Effector CD8-positive, alpha-beta T cell (primary cell): ENCODE measurements at places on chromosomes 4 and X.

- no peak for DNase-seq
Observed at GRCh38 chr4:3268395-3269104, 19.6 kb downstream of the MSANTD1 start.

DNA sequence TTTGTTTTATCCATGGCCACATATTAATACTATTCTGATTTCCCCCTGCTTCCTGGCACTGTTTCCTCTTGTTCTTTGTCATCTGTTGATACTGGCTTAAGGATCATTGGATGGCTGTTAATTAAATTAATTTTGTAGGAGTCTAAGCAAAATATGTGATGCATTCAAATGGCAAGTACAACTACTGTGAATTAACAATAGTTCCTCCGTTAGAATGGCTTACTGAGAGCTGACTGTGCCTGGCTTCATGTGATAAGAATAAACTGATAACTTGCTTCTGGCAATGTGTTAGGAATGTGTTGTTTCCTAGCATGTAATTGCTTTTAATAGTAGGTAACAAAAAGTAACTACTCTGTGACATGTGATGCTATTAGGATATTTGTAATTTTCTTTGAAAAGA is 98.5 kb downstream of the RPA4 start:
- DNase-seq: no peak

GRCh38 chr4:55116450-55116849 is 8.9 kb downstream of the KDR start:
- DNase-seq: no peak

GRCh38 chrX:15202454-15203177 is 67.3 kb downstream of the ASB9 start:
- DNase-seq: no peak

GRCh38 chr4:183503497-183504063 is 1.3 kb upstream of the ING2 start:
- DNase-seq: no peak

DNA sequence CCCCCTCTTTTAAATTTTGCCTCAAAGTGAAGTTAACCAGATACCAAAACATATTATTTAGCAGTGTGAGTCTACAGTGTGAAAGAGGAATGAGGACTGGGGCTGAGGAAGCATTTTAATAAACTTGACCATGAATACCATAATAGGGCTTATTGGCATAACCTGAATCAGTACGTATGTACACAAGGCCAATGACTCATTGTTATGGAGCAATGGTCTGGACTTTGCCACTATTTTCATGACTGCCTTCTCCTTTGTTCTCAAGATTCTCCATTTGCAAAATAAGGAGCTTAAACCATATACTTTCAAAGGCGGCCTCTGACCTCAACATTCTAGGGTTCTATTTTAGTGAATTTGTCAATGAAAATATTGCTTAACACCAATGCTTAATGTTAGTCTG is 102.8 kb upstream of the OR13H1 start:
- no peak for DNase-seq

DNA sequence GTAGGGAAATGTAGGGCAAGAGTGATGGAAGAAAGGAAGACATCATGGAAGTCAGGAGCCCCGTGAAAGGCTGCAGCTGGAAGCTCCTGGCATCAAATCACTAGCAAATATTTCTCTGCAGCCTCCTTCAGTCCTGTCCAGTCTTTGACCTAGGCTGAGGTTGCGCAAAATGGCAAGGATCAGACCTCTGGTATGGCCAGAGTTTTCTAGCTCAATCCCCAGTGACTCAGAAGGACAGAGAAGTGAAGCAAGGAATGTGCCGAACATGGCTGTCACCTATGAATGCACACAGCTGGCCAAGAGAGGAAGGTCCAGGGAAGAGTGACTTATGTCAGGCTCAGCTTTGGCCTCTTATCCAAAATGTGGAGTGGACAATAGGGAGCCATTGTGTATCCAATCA is 71.1 kb upstream of the PHOX2B start:
- no peak for DNase-seq

DNA sequence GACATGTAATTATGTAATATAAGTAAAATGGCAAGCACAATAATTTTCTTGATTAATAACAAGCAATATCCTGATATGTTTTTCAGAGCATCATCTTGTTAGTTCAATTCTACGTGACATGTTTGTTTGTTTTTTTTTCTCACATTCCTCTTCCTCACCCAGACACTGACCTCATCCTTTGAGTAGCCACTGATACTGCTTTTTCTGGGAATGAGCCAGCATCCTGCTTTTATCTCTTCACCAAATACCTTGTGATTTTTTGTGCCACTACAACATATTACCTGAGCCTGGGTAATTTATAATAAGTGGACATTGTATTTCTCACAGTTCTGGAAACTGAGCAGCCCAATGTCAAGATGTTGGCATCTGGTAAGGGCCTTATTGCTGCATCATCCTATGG is 484.0 kb downstream of the NAF1 start:
- no peak for DNase-seq

GRCh38 chrX:15673970-15674369 is 9.4 kb upstream of the CLTRN start:
- DNase-seq: no peak

DNA sequence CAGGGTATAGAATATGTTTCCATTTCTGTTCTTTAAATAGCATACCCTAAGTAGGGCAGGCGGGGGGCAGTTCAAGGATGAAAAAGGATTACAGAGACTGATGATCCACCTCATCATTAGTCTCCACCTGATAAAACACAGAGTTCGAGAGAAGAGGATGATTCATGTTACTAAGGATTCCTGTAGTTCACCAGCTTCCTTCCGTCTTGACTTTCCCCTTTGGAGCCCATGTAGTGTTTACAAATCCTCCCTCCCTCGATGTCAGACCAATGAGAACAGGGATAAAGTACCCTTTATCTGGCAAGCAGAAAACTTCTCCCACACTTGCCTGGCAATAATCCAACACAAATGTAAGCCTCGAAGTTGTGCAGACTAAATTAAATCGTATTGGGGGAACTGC is 526.3 kb upstream of the FAM241A start:
- DNase-seq: no peak

- no peak for DNase-seq
Observed at GRCh38 chr4:7169134-7169533, 23.2 kb upstream of the SORCS2 start.

DNA sequence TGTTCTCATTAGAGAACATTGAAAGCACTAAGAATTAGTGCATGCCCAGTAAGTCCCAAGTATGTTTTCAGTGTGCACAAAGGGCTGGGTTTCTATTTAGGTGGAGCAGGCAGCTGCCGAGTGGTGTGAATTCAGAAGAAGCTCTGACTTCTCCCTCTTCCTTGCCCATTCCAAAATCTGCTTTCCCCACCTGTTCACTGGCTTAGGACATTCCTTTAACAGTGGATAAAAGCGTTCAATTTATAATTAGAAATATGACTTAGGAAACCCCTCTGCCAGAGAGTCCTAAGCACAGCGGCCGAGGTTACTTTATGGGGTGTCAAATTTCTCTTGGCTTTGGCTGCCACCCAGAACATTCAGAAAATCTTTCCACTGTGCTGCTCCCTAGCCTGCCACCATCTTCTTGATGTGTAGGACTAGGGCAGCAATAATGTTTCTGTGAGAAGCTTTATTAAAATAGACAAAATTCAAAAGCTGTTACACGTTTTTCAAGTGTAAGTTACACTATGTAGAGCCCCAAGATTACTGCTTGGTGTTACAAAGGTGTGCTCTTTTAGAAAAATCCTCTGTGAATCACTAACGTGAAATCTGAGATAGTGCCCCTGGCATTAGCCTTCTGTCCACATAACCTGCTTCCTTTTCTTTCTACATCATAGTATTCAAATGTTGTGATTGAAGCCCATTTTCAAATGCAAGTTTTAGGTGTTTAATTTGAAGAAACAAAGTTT is 191.6 kb upstream of the ANKRD50 start:
- no peak for DNase-seq

DNA sequence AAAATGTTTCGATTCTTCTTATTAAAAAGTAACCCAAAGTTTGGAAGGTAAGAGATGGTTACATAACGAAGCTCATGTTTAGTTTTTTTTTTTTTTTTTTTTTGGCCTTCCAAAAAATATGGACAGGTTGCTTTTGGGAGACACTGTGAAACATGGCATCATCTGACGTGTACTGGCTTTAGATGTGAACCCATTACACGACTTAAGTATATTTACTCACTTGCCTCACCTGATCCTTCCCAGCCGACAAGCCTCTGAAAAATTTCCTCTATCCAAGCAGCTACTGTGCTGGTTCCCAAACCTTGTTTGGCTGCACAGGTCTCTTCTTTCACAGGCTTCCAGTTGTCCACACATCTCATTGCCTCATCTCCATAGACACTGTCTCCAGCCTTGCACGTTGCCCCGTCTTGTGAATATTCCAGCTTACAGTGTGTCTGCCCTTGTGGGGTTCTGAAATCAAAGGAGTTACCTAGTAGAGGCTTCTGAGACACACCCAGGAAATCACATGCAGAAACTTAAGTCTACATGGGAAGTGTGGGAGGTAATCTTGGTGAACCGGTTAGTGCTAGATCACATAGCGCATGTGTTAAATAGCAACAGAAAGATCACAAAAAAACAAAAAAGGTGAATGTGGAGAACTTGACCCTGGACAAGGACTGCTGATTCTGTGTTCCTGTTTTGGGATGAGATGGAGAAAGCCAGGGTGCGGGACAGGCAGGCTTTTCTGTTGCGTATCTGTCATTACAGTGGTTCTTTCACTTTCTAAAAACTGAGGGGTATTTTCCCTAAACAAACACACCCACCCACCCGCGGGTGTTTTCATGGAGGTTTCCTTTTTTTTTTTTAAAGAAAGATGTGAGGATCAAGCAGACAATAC is 328.6 kb downstream of the ARHGAP10 start:
- DNase-seq: no peak

- DNase-seq: no peak
Observed at GRCh38 chrX:96655947-96656623, 28.6 kb upstream of the DIAPH2 start.

DNA sequence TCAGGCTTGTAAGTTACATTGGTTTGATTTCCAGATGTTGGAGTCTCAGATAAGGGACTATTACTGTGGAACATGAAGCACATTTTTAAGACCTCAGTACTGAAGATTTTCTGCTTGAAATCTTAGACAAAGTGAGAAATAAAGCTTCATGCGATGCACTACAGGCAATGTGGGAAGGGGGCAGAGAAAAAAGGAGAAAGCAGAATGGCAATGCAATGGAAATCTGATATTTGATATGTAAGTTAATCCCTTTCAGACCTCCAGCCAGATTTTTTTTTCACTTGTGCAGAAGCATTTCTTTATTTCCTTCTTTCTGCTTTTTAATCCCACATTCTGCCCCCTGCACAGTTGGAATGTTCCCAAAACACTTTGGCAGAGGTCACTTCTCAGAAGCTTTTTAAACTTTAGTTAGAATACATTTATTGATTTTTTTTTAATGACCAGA is 174.3 kb downstream of the ADGRL3 start:
- DNase-seq: no peak

DNA sequence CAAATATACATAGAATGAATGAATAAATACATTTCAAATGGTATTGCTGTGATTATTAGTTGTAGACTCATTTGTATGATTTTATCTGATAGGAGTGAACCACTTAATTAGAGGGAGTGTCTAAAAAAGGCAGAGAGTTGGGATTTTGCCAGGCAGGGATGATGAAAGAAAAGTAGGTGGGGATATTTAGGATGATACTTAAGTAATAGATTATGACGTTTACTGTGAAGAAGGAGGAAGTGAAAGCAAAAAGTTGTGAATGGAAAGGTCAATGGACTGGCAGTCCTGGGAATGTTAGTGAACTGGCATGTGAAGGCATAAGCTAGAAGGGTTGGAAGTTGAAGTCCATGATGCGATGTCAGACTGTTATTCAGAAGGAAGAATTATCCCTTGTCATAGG is 917.1 kb downstream of the RAPGEF2 start:
- DNase-seq: no peak

GRCh38 chr4:153602758-153603157 is 81.3 kb upstream of the TLR2 start:
- no peak for DNase-seq

GRCh38 chrX:44733931-44734330 is 109.9 kb upstream of the DUSP21 start:
- no peak for DNase-seq

- no peak for DNase-seq
Observed at GRCh38 chrX:15410947-15411346, 26.7 kb upstream of the VEGFD start.

DNA sequence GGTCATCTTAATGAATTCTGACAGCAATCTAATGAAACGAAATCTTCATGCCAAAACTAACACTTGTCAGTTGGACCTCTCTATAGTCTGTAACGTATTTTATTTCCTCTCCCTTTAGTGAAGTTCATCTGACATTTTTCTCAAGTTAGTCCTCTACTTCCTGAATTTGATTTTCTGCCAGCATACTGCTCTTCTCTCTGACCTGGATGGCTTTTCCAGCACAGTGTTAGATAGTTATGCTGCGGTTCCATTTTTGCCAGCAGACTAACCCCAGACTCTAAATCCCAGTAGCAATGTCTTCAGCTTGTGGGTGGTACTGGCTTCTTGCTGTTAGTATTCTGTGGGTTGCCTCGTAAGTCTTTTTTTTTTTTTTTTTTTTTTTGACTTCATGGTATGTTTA is 146.7 kb upstream of the VEGFC start:
- no peak for DNase-seq

DNA sequence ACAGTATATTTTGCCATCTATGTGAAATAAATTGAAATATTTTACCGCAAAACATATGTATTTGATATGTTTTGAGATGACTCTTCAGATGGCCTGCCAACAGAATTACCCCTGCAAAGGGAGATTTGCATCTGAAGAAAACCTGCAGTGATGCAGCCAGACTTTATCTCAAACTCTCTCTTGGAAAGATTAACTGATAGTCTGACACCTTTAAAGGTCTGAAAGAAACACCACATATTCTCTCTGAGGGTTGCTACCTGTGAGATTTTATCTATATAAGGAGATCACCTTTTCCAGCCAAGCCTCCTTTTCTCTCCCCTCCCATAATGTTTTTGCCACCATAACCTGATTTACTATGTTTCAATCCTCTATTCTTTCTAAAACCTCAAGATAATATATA is 1106.3 kb upstream of the IGFBP7 start:
- DNase-seq: no peak

DNA sequence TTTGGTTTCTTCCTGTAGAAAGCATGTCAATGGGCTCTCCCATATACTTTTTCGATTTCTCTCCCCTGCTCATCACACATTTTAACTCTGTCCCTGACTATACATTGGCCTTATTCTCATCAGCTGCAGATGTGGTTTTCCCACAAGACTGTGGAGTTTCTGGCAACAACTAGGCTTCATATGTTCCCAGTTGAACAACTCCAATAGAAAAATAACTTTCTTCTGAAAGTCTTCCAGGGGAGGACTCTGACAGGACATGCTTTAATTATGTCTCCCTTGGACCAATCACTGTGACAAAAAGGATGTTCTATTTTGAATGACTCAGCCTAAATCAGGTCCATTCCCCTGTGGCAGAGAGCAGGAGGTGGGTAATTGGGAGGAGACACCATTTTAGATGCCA is 28.1 kb downstream of the SPANXC start:
- no peak for DNase-seq

GRCh38 chr4:17933126-17933525 is 88.4 kb downstream of the LCORL start:
- no peak for DNase-seq

- no peak for DNase-seq
Observed at GRCh38 chrX:41733939-41734338, 10.0 kb downstream of the GPR82 start.

GRCh38 chr4:182093935-182094334 is 149.3 kb upstream of the TENM3 start:
- no peak for DNase-seq

GRCh38 chr4:29390921-29391320 is 1329.2 kb upstream of the PCDH7 start:
- no peak for DNase-seq

GRCh38 chr4:108763226-108763593 is 357 bp upstream of the ETNPPL start:
- no peak for DNase-seq
